ENCODE measurements at places on chromosomes 3 and 15. TPM values are rescaled to one million over a fixed set of nuclear protein-coding genes. Genes with fewer than 3 reads are reported as not detected.

TGM5 gene
- 0.07 TPM for total RNA-seq

DNA sequence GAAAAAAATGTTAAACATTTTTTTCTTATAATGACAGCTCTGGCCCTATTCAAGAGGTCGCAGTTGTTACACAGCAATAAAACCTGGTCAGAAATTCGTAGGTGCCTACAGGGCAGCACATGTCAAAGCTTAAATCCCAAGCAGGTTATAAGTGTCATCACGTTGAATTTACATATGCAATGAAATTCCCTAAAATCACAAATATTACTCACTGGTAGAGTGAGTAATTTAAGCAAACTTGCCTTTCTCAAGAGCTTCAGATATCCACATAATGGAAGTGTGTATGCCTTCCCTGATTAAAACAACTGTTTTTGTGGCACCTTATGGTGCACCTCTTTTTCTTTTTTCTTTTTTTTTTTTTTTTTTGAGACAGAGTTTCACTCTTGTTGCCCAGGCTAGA lies 90.7 kb upstream of the FNDC3B start:
- no peak for DNase-seq

DNA sequence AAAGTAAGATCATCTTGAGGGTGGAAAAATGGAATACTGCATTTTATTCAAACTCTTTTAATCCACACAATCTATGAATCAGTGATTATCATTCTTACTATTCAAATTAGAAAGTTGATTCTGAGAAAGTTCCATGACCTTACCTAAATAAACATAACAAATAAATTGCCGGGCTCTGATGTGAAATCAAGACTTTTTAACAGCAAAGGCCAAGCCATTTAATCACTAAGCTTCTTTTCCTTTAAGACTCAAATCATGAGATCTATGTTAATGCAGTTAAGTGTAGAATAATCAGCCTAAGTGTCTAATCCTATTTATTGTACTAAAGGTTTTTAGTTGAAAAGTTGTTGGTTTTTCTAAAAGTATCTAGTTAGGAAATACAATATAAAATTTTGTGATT lies 857.0 kb downstream of the SI start:
- DNase-seq, result no peak

TLR9 gene
- 0.17 TPM for total RNA-seq

DNA sequence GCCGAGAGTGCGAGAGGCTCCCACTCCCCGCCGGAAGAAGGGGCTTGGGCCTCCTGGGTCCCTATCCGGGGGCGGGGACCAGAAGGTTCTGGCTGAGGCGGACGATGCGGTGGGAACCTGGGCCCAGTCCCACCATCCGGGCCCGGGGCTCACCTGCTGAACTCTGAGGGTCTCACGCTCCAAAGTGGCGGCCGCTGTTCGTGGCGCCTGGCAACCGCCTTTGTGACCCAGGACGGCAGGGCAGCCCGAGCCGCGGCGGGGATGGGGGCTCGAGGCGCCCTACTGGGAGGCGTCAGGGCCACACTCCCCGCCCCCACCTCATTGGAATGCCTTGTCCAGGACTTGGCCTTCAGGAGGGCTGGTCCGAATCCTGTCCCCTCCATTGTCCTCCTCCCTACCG lies at the start of gene FANCD2OS:
FANCD2OS (minus strand) TSS at position 165 of the 400 bp plus-strand sequence. CDS start 3,481 bp downstream, outside the sequence.
- DNase-seq, result no peak

LRRC31 gene
- not detected for total RNA-seq

CYP8B1 gene
- not detected for total RNA-seq

- no peak for DNase-seq
These were observed 1.8 kb downstream of the APBA2 start for GRCh38 chr15:28887339-28888174.

GRCh38 chr3:108552267-108553159 lies 36.7 kb downstream of the CIP2A start:
- peak; percentile 68 for DNase-seq

Measured in activated CD4-positive, alpha-beta T cell treated with anti-CD3 and anti-CD28 coated beads, Interleukin-2, amount 10 ng/mL, durations not matched to agents 24 days and 14 days (primary cell).